Posterior vena cava (tissue), 2 donors: ENCODE measurements at places on chromosomes 12 and 14.

GRCh38 chr12:132108211-132108832, 35.8 kb downstream of the DDX51 start:
- DNase-seq: no peak

DNA sequence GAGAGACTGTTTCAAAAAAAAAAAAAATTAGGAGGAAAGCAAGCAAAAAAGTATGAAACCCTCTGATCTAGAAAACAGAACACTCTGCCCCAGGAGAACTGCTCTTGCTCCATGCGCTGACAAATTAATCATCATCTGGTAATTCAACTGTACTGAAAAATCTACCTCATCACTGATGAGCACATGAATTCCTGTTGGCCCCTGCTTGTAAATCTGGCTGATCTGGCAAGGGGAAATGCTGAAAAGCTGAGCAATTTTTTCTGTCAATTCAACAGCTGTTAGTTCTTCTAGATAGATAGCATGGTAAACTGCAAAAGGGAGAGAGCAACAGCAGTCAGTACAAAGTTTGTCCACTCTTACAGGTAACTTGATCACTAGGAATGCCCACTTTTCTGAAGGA, 15.2 kb upstream of the CSRNP2 start:
- DNase-seq: no peak

- DNase-seq: peak; percentile 95
Observed at GRCh38 chr12:57744194-57744776, 554 bp upstream of the TSPAN31 start.

GRCh38 chr12:111444925-111445725, 39.4 kb downstream of the SH2B3 start:
- DNase-seq: peak; percentile 89

GRCh38 chr14:55946231-55946630, 172.0 kb upstream of the PELI2 start:
- DNase-seq: no peak

DNA sequence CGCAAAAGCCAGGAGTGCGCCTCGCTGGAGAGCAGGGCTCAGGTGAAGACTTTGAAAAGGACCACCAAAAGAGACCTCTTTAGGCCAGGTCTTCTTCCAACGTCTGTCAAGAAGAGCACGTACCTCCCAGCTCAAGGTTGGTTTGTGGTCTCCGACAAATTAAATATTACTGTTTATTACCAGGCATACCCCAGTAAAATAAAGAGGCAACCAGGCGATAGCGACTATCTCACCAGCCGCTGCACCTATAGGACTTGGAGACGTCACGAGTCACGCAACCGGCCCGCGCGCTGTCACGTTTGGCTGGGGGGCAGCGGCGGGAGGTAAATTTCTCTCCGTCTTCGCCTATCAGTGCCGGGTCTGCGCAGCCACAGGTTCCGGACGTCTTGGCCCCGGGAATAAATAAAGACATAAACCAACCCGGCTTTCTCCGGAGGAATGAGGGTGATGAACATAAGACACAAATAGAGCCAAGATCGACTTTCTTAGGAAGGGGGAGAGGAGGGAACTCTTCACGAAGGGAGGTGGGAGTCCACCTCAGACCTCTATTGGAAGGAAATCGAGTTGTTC, 2.0 kb upstream of the TBX5 start:
- DNase-seq: no peak

GRCh38 chr12:93521225-93522080, 51.0 kb upstream of the SOCS2 start:
- no peak for DNase-seq

- no peak for DNase-seq
Observed at GRCh38 chr14:73762375-73762822, 48.2 kb upstream of the PNMA1 start.

- no peak for DNase-seq
Observed at GRCh38 chr12:87801860-87802720, 227.1 kb downstream of the C12orf50 start.

- DNase-seq: peak; percentile 85
Observed at GRCh38 chr14:20609215-20610001, 18.2 kb upstream of the RNASE12 start.

DNA sequence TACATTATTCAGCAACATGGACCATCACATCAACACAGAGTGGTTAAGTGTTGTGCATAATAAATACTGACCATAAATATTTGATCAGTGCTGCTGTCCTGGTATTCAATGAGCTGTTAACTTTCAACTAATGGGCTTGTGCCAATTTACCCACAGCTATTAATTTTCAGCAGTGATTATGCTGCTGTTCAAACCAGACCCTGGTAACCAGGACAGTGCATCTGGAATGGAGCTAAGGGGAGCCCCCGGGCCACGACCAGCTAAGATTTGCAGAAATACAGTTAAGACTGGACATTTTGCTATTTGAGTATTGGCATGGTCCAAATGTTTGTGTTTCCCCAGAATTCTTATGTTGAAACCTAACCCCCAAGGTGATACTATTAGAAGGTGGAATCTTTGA, 180.4 kb upstream of the GZMB start:
- no peak for DNase-seq

- no peak for DNase-seq
Observed at GRCh38 chr14:92040431-92041051, 682 bp upstream of the TRIP11 start.
